ENCODE measurements at places on chromosomes 16 and 17. TPM values are rescaled to one million over a fixed set of nuclear protein-coding genes. Genes with fewer than 3 reads are reported as not detected.

Gene PAFAH1B1
- 92.8 TPM for polyA plus RNA-seq

Gene CAVIN1
- polyA plus RNA-seq: 734 TPM

Gene TSPAN10
- 3.0 TPM for polyA plus RNA-seq

Gene KRT13
- polyA plus RNA-seq: 0.27 TPM

Gene TMEM107
- 14.5 TPM for polyA plus RNA-seq

- DNase-seq: no peak
These were observed 26.0 kb downstream of the C16orf74 start for GRCh38 chr16:85724936-85725335.

- DNase-seq: no peak
These were observed 262.0 kb downstream of the CPPED1 start for GRCh38 chr16:12541672-12542071.

GRCh38 chr16:72424757-72425156 lies 252.8 kb upstream of the PMFBP1 start:
- DNase-seq: no peak

GRCh38 chr17:81207610-81208581 lies 14.9 kb downstream of the CEP131 start:
- DNase-seq: no peak

GRCh38 chr17:47693731-47694580 lies at the start of gene TBKBP1:
TSS of gene TBKBP1 (plus strand) at chr17:47694161. CDS start at chr17:47696113, 1,952 bp downstream.
- DNase-seq: no peak

DNA sequence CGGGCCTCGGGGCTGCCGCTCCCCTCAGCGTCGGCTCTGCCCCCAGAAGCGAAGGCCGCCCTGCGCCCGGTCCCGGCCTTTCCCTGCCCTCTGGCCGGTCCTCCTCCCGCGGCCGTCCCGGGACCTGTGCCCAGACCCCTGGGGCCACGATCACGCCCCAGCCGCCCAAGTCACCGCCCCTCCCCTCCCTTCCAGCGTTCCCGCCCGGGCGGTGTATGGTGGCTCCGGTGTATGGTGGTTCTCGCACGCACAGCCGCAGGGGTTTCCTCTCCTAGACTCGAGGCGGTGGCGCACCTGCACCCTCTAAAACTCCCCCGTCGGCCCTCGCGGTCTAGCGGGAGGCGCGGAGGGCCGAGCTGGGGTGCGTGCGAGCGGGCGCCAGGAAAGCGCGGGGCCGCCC lies 10.0 kb downstream of the TIGD7 start:
- no peak for DNase-seq

GRCh38 chr16:89136931-89137330 lies 34.6 kb upstream of the CDH15 start:
- no peak for DNase-seq

DNA sequence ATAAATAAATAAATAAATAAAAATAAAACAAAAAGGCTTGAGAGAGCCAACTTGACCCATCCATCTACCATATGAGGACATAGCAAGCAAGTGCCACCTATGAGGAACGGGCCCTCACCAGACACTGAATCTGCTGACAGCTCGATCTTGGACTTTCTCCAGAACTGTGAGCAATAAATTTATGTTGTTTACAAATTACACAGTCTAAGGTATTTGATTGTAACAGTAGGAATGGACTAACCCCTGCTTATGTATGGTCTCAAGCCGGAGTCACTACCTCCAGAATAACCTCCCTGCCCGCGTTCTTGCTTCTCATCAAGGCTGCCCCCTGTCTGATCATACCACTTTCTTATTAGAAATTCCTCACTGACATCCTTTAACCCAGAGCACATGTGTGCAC lies 9.9 kb downstream of the SLC5A11 start:
- DNase-seq: no peak

DNA sequence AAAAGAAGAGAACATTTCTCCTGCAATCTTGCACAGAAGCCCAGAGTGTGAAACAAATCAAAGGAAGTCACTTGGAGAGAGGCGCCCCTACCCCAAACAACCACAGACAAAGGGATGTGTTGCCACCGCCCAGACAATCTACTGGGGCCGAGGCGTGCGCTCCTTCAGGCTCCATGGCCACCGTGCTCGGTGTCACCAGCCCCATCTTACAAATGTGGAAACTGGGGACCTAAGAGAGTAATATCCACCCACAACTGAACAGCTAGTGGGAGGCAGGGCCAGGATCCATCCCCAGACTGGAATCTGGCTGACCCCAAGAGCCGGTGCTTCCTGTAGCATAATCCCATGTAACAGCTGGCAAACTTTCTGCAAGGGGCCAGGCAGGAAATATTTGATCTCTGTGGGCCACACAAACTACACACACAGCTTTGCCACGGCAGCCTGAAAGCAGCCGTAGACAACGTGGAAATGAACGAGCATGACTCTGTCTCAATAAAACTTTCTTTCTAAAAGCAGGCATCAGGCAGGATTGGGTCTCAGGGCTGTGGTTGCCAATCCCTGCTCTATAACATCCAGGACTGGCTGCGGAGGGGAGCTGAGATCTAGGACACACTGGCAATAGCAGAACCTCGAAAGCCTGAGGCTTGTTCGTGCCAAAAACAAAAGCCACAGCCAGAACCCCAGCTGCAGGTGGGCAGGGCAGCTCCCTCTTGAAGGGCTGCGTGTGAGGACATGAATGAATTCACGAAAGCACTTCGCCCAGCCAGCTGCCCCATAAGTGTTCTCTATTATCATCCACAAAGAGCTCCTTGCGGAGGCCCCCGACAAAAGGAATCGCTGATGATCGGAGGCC lies 26.6 kb upstream of the GINS2 start:
- DNase-seq: no peak

GRCh38 chr17:7220593-7221277 lies 997 bp downstream of the ACADVL start:
- no peak for DNase-seq

DNA sequence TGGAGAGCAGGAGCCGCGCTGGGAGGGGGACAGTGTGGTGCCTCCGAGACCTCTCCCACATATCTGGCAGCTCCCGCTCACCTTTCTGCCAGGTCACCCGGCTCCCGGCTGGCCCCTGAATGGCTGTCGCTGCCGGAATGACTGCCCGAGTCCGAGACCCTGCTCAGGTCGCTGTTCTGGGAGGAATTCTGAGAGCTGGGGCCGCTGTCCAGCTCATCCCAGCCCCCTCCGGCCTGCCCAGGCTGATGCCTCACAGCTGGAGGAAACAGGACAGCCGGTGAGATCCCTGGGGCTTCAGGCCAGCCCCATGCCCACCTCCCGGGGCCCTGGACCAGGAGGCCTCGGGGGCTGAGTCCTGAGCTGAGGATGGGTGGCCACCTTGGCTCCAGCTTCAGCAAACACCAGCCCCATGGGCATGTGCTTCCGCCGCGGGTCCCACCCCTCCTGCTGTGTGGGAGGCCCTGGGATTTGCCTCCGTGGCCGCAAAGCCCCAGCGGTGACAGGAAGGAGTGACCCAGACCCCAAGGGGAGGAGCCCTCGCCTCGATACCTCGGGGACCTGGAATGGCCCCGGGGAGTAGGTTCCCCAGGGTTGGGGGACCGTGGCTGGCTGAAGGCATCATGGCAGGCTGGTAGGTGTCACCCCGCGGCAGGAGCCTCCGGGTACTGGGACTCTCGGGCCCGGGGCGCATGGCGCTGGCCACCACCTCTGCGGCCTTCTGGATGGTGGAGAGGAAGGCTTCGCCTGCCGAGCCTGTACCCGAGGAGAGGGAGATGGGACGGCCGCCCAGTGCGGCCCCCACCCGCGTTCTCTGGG lies 6.9 kb downstream of the TEPSIN start:
- no peak for DNase-seq

DNA sequence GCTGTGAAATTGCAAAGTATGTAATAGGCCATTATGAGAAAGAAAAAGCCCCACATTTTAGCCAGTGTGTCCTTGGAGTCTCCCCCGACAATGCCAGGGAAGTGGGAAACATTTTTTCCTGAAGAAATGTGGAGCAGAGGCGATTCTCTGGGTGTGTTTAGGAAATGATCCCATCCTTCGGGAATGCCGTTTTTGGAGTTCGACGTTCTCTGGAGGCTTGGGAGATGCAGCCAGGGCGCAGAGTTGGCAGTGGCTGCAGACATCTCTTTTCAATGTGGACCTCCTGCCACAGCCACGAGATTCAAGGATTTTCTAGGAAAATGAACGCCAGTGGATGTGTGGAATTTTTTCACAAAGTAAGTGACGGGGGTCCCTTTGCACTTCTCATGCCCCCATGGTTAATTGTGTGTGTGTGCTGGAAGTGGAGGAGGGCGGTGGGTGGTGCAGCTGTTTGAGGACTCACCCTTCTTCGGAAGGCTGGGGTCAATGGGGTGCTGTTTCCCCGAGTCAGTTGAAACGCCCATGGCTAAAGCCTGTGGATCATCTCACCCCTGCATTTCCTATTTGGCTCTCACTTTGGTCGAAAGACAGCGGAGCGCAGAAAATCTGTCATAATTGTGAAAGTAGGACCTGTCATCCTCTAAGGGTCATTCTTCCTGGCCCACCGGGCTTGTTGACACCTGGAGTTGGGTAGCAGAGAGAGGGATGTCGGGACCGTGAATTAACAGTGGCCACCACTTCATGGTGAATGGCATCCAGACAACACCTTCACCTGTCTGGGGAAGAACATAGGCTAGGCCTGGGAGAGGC lies 73.2 kb downstream of the CMIP start:
- DNase-seq: peak; percentile 21

DNA sequence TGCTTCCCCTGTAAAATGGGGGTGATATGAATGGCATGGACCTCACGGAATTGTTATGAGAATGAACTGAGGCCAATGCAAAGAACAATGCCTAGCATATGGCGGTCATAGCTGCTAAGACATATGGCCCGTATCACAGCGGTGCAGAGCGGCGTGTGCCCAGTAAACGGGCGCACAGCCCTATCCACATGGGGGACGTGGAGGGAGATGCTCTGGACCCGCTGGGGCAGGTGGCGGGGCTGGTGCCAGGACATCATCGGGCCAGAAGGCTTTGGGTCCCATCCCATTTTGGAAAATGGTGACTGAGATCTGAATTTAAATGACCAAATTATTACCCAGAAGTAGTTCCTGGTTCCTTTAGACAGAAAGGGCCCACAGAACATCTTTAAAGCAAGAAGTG lies 18.5 kb upstream of the CPSF4L start:
- no peak for DNase-seq

DNA sequence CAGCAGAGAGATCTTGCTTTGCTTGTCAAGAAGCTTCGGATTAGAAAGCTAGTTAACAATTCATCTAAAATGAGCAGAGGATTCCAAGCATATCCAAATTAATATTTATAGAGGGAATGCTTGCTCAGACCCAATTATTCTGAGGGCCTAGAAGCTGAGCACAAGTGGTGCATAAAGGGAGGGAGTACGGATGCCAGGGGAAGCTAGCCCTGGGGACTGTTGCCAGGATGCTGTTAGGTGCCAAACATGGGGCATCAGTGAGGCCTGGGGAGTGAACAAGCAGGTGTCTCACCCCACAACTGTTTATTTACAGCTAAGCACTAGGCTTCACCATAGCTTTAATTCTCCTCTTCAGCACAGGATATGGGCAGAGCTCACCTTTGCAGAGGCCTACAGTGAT lies 684.1 kb upstream of the C16orf82 start:
- no peak for DNase-seq

GRCh38 chr16:79716645-79717332 lies 116.3 kb upstream of the MAF start:
- DNase-seq: no peak

DNA sequence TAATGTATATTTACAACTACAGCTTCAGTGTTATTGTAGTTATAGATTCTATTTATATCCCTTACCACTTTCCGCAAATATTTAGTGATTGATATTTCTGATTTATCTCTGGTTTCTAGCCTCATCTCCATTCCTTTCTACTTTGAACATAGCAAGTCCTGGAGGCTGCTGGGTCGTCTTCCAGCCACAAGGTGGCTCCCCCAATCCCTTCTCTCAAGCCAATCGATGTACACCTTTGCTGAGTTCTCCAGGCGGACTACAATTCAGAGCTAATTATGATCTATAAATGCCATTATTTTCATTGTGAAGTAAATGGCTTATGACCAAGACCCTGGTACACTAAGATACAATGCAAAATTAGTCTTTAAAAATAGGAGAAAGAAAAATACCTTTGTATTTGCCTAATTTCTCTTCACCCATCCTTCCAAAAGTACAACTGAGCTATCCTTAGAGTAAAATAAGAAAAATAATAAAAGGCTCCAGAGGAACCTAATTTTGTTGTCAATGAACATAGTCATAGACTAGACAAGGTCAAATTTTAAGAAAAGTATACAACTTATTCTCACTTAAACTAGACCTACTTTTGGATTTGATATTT lies 122.1 kb downstream of the SKAP1 start:
- DNase-seq: no peak

DNA sequence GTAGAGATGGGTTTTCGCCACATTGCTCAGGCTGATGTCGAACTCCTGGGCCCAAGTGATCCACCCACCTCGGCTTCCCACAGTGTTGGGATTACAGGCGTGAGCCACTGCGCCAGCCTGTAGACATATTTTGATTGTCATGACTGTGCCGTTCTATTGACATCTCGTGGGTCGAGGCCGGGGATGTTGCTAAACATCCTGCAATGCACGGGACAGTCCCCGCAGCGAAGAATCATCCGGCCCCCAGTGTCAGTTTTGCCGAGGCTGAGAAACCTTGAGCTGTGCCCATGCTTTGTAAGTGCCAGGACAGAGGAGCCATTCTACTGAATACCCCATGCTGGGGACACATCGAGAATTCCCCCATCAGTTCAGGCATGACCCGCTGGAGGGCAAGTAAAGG lies 69.1 kb upstream of the GSE1 start:
- DNase-seq: no peak

GRCh38 chr17:41578538-41578937 lies 6.7 kb upstream of the KRT9 start:
- DNase-seq: no peak

GRCh38 chr17:33929181-33929724 lies 325.8 kb upstream of the CCL2 start:
- DNase-seq: no peak

DNA sequence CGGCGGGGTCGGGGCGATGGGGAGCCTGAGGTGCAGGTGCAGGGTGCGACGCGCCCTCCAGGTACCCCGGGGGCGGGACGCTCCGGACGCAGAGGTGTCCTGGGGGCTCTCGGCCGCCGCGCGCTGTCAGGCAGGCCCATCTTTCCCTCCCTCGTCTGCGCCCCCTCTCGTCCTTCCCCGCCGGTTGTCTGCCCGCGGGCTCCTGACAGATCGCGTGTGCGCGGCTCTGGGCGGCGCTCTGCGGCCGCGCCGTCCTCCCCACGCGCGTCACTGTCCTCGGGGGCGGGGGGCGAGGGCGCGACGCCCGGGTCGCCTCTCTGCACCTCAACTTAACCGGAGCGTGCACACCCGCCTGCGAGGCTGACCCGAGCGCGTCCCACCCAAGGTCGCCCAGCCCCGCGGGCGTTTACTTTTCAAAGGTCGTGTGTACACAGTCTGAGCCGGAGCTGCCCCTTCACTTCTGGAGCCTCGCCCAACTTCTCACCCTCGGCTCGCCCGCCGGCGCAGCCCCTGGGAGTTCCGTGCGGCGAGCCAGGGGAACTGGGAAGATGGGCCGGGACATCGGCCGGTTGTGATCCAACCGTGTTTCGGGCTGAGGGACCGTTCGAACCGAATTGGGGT lies 512 bp downstream of the AKAP1 start:
- DNase-seq: no peak

DNA sequence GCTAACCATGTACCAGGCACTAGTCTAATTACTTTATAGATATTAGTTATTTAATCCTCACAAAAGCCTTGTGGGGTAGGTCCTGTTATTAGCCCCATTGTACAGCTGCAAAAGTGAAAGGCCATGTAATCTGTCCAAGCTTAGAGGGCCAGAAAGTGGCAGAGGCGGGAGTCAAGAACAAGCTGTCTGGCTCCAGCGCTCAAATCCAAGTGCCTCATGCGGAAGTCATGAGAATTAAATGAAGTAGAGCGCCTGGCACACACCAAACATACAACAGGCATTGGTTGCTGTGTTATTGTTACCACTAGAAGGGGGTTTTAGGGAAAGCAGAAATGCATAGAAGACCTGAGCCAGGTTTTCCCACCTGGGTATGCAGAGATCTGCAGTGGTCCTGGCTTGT lies 1.2 kb downstream of the AQP8 start:
- no peak for DNase-seq

Measured in BJ (cell line).